ENCODE measurements at places on chromosomes 6 and 20.

GRCh38 chr6:42152024-42152423, 9.6 kb upstream of the C6orf132 start:
- DNase-seq = no peak

GRCh38 chr20:24465159-24465558, 4.3 kb upstream of the SYNDIG1 start:
- DNase-seq = no peak

DNA sequence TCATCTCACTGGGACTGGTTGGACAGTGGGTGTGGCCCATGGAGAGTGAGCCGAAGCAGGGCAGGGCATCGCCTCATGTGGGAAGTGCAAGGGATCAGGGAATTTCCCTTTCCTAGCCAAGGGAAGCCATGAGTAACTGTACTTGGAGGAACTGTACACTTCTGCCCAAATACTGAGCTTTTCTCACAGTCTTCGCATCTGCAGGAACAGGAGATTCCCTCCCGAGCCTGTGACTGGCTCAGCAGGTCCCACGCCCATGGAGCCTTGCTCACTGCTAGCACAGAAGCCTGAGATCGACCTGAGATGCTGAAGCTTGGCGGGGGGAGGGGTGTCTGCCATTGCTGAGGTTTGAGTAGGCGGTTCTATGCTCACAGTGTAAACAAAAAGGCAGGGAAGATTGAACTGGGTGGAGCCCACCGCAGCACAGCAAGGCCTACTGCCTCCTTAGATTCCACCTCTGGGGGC, 10.4 kb upstream of the CALHM5 start:
- no peak for DNase-seq

- DNase-seq = no peak
Measured at GRCh38 chr6:35973670-35974222, 50.7 kb downstream of the SLC26A8 start.

All from progenitor cell of endocrine pancreas (in vitro differentiated cells).